ENCODE measurements at places on chromosomes 3 and 15. TPM values are rescaled to one million over a fixed set of nuclear protein-coding genes. Genes with fewer than 3 reads are reported as not detected.

The TLNRD1 gene
- total RNA-seq: 18.2 TPM

DNA sequence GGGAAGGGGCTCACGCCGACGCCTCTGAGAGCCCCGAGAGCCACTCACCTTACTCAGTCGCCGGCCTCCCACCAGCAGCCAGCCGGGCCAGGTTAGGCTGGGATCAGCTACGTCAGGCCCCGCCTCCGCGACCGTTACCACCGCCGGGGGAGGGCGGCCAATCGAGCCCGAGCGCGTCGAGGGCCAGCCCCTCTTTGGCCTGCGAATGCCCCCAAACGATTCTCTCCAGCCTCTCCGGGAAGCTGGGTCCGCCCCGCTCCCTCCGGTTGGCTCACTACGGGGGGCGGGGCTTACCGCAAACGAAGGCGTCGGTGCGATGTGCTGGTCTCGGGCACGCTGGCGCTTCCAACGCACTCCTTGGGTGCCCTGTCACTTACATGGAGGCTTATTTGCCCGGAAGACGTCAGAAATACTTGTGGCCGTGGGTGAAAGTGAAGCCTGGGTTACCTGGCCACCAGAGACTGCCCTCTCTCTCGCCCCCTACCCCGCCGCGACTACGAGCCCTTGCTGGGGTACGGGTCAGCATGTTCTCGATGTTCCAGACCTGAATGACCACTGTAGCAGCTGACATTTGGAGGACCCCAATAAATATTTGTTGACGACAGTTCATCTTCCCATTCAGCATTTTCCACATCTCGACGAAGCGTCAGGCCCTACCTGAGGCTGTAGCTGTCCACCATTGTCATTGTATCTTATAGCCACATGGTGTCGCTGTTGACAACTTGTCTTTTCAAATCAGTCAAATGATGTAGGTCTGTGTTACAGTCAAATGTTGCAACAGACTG lies at the start of gene CEP70:
Gene CEP70, minus strand, starts transcription at position 111 of the 785 bp plus-strand sequence. CDS start 21,333 bp downstream, outside the sequence.
- peak; percentile 89 for DNase-seq
- H3K36me3 ChIP-seq: no peaks in the 10 kb centered on the region
- H3K27ac ChIP-seq: peak within 1 kb of the TSS; percentile 84

The TMEM40 gene
- 30.5 TPM for total RNA-seq

DNA sequence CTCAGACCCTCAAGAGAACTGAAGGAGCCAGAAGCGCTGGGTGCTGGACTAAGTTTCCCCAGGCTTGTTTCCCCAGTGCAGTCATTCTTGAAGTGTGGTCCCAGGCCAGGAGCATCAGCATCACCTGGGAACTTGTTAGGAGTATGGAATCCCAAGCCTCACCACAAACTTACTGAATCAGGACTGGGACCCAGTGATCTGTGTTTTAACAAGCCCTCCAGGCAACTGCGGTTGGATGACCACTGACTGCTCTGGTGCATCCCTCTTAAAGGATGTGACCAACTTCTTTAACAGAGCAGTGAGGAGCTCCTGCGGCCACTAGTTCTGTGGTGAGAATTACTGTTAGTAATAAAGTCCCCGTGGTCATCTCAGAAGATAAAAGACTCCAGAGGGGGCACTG lies 62.4 kb upstream of the DAZL start:
- no peak overlapping the region for H3K4me3 ChIP-seq
- no peak overlapping the region for H3K27ac ChIP-seq
- H3K36me3 ChIP-seq: no peaks in the 10 kb centered on the region
- no peaks in the 10 kb centered on the region for H3K27me3 ChIP-seq
- peaks cover 19% of the 10 kb centered on the region for H3K4me1 ChIP-seq

DNA sequence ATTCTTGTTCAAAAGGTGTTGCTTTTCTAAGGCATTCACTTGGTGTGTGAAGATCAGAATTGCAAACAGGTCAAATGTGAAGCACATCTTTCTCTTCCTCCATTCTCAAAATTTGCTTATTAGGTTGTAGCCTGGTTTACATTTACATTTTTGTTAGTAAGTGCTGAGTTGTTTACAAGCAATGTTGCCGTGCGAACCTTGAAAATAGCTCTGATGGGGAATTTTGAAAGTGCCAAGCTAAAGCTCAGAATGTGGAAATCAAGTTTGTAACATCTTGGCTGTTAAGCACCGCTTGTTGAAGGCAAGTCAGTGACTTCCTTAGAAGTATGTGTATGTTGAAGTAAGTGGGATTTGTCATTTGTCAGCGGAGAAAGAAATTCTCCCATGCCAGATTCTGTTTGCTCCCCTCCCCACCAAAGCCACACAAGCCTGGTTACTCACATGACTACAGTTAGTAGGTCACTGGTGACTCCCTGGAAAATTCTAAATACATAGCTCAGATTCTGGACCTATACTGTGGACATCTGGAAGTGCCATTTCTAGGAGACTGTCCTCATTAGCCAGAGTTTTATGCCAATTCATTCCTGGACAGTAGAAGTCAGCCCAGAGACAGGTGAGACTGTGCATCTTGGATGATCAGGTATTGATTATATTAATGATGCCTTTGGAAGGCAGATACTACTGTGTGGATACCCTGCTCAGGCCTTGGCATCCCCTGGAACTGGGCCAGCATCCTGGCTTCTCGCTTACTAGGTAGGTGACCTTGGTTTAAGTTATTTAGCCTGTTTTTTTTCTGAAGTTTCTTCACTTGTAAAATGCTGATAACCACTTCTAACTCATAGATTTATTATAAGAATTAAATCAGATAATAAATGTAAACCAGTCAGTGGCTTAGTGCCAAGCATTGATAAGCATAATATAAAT lies 390.6 kb upstream of the SEMA6D start:
- 0 out of 2 replicates have a peak, but pooled peaks cover 7% of the 10 kb centered on the region for H3K27me3 ChIP-seq
- H3K4me3 ChIP-seq: no peak overlapping the region
- H3K36me3 ChIP-seq: no peaks in the 10 kb centered on the region
- no peak overlapping the region for H3K27ac ChIP-seq

GRCh38 chr15:63203451-63204090 lies 14.2 kb downstream of the RAB8B start:
- peaks cover 35% of the 10 kb centered on the region for H3K4me1 ChIP-seq
- H3K36me3 ChIP-seq: no peaks in the 10 kb centered on the region
- no peak overlapping the region for H3K27ac ChIP-seq
- DNase-seq: no peak
- no peaks in the 10 kb centered on the region for H3K27me3 ChIP-seq

The FBXW12 gene
- not detected for total RNA-seq

DNA sequence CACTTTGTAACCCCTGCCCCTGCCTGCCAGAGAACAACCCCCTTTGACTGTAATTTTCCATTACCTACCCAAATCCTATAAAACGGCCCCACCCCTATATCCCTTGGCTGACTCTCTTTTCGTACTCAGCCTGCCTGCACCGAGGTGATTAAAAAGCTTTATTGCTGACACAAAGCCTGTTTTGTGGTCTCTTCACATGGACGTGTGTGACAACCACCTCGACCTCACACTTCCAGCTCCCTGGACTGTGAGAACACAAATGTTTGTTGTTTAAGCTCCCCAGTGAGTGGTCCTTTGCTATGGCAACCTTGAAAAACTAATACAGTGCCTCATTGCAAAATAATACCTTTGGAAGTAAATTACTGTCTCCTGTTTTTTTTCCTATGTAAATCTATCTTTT lies 299.2 kb upstream of the POU1F1 start:
- no peak overlapping the region for H3K27ac ChIP-seq
- no peak for DNase-seq
- no peaks in the 10 kb centered on the region for H3K27me3 ChIP-seq

The FOXB1 gene
- 2.2 TPM for total RNA-seq

The CLRN1 gene
- total RNA-seq: not detected

The KLHL40 gene
- not detected for total RNA-seq

The SNTN gene
- not detected for total RNA-seq

GRCh38 chr3:108744762-108745161 lies 12.4 kb downstream of the RETNLB start:
- 0 out of 2 replicates have a peak, but pooled peaks cover 5% of the 10 kb centered on the region for H3K4me1 ChIP-seq
- H3K4me3 ChIP-seq: no peak overlapping the region

DNA sequence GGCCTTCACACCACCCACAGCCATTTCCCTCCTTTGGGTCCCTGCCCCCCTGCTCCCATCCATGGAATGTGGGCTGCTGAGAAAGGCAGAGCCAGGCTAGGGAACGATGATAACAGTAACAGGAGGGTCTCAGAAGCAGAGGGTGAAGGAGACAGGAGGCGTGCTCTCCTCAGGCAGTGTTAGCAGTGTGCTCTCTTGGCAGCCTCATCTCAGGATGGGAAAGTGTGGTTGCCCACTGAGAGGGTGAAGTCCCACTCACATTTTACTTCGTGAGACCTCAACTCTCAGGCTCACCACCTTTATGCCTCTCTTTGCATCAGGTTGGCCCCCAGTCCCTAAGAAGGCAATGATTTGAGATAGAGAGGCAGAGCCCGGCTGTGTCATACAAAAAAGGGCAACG lies 24.5 kb downstream of the TIGIT start:
- no peak overlapping the region for H3K4me3 ChIP-seq
- no peak overlapping the region for H3K27ac ChIP-seq
- peaks cover 25% of the 10 kb centered on the region for H3K4me1 ChIP-seq
- H3K27me3 ChIP-seq: no peaks in the 10 kb centered on the region
- H3K36me3 ChIP-seq: no peaks in the 10 kb centered on the region
- DNase-seq: no peak

The ST6GAL1 gene
- total RNA-seq: 41.4 TPM

The CCDC39 gene
- total RNA-seq: not detected

- H3K27me3 ChIP-seq: no peaks in the 10 kb centered on the region
- H3K27ac ChIP-seq: no peak overlapping the region
- DNase-seq: no peak
Observed at GRCh38 chr3:159266779-159267178, 464.9 kb downstream of the MFSD1 start.

The HGD gene
- total RNA-seq: 0.65 TPM

The UBE3A gene
- total RNA-seq: 69.8 TPM

- H3K36me3 ChIP-seq: no peaks in the 10 kb centered on the region
- no peak overlapping the region for H3K27ac ChIP-seq
- no peak for DNase-seq
- H3K4me3 ChIP-seq: no peak overlapping the region
Observed at GRCh38 chr3:186959029-186959624, 28.8 kb downstream of the ST6GAL1 start.

The TMEM45A gene
- 21.6 TPM for total RNA-seq

The LRRC31 gene
- total RNA-seq: not detected

The CLDN11 gene
- total RNA-seq: 1.9 TPM

- H3K4me1 ChIP-seq: no peaks in the 10 kb centered on the region
- H3K36me3 ChIP-seq: no peaks in the 10 kb centered on the region
- H3K27ac ChIP-seq: no peak overlapping the region
- no peak overlapping the region for H3K4me3 ChIP-seq
Observed at GRCh38 chr15:86915811-86916331, 836.2 kb downstream of the AGBL1 start.

The EIF1B gene
- 30.9 TPM for total RNA-seq

The AHSG gene
- not detected for total RNA-seq

All from PC-9 (cell line).